ENCODE measurements at places on chromosomes 16 and 17.
A peak's percentile ranks its signal among the peaks of the same experiment; 100 is the strongest.

DNA sequence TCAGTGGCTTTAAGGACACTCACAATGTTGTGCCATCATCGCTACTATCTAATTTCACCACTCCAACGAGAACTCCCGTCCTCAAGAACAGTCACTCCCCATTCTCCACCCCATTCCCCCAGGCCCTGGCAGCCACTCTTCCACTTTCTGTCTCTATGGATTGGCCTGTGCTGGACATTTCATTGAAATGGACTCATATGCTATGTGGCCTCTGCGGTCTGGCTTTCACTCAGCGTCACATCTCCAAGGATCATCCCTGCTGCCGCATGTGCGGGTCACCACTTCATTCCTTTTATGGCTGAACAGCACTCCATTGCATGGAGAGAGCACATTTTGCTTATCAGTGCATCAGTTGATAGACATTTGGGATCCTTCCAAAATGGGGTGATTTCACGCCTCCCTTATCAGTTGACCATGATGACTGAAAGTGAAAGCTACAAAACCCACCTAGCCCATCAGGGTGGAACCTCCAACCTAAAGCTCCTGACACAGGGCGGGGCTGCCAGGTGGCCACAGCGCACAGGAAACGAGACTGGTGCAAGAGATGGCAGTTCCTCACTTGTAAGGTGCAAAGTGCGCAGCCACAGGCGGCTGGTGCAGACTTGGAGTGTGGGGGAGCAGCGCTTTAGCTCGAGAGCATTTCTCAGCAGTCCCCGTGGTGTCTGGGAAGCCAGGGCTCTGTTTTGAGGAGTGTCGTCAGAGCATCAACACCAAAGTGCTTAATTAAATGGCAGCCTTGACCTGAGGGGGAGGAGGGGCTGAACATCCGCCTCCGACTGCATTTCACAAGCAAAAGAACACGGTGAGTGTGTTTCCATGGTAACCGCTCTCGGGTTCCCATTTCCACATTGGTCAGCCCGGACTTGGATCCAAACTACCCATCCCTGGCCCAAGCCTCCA lies 23.8 kb downstream of the COTL1 start:
- DNase-seq: peak; percentile 11

DNA sequence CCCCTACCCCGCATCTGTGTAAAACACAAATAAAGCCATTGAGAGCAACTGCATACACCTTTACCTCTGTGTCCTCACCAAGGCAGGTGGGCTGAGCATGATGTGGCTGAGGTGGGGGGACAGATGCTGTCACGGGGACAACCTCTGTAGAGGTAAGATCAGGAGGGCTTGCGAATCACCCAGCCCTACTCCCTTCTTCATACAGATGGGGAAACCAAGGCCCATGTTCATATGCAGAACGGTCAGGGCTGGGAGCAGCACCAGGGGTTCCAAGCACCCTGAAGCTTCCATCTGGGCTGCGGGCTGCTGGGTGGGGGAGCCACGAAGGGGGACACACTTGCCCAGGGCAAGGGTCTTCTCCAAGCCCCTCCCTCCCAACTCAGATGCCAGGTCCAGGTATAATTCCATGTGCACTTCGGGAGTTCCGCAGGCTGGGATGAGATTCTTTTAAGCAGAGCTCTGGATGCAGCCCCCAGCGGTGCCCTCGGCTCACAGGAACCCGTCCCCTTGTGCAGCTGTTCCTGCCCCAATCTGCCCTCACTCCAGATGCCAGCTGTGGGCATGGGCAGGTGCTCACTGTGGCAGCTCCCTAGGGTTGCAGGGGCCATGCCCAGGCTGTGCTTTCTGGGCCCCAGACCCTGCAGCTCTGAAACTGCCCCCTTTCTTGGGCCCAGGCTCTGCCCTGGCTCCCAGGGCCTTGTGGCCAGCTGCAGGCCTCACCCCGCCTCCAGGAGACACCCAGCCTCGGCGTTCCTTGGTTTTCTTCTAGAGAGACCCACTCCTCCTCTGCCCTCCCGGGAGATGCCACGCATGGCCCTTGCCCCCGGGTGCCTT lies 9.6 kb downstream of the CTRB1 start:
- DNase-seq: no peak

DNA sequence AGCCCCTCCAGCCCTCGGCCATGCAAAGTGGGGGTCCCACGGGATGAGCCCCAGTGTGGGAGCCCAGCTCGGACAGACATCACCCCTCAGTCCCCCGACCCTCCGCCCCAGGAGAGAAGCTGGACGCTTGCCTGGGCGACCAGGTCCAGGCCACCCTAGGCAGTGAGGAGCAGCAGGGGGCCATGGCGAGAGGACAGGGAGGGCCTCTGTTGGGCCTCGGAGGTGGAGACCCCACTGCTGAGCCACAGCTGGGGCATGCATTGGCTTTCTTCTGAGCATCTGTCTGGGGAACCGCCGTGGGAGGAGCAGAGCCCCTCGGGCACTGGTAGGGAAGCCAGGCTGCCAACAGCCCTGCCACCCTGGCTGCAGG lies 13.0 kb downstream of the ACTG1 start:
- DNase-seq: no peak

- DNase-seq: no peak
These were observed 1.9 kb downstream of the RUNDC1 start for GRCh38 chr17:42982266-42982665.

DNA sequence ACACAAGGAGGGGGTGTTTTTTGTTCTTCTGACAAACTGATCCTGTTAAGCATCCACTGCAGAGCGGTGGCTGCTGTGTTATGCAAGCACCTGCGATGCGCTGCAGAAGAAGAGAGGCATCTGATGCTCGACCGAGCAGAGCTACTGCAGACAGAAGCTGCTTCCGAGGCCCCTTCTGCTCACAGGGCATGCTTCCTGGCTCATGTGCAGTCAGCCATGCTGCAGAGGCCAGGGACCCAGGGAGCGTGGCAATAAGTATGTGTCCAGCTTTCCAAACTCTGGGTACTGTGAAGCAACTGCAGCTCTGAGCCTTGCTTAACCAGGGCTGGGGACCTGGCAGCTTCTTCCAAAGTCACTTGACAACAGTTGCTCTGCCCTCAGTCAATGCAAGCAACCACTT lies 448.6 kb upstream of the RBFOX1 start:
- DNase-seq: no peak

DNA sequence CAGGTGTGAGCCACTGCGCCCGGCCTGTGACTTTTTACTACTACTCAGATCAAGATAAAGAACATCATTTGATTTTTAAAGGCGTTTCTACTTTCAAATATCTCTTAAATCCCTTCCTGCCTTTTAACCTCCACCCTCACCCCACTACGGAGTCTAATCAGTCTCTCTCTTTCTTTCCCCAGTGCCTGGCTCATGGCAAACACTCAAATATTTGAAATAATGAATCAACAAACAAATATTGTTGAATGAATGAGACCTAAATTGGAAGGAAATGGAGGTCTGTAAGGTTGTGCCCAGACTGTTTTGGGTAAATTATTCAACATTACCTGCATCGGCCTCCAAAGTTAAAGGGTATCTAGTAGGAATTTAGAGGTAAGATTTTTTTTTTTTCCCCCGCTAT lies 14.7 kb downstream of the COPZ2 start:
- DNase-seq: no peak

GRCh38 chr17:17975436-17975835 lies 2.8 kb downstream of the DRC3 start:
- DNase-seq: no peak

DNA sequence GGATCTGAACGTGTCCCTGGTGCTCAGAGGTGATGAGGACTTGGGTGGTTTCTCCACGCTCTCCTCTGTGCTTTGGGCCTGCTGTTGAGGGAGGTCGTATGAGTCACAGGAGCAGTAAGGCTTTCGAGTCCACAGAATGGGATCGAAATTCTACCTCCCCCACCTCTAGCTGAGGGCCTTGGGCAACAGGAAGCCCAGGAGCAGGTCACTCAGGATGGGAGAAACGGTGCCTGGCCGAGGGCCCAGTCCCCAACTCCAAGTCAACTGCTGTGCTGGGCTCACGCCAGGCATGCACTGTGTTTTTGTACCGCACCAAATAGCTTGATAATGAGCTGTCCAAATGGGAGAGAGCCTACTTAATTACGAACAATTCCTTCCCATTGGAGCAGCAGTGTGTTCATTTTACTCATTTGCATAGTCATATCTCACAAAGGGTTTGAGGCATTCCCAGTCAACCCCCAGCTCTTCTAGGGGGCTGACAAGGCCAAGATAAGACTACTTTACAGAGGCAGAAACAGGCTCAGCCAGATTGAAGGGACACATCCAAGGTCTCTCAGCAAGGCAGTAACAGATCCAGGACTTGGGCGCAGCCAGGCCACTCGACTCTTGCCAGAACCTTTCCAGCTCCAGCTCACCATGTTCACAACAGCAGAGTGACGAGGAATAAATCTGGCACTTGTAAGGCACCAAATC lies 53.6 kb downstream of the WNT3 start:
- no peak for DNase-seq

GRCh38 chr17:54920819-54921218 lies 20.2 kb downstream of the TOM1L1 start:
- no peak for DNase-seq

All from NCI-H524 (cell line).